ENCODE measurements at places on chromosomes 5 and 9. TPM values are rescaled to one million over a fixed set of nuclear protein-coding genes. Genes with fewer than 3 reads are reported as not detected.

The ZNF454 gene
- not detected for total RNA-seq

The CD14 gene
- total RNA-seq = 1.7 TPM

The GABRA1 gene
- not detected for total RNA-seq

The IFNA21 gene
- total RNA-seq = not detected

The PCDHB16 gene
- total RNA-seq = 0.60 TPM

The ACSL6 gene
- 2.5 TPM for total RNA-seq

The PSD2 gene
- total RNA-seq = not detected

The CCL27 gene
- total RNA-seq = not detected

DNA sequence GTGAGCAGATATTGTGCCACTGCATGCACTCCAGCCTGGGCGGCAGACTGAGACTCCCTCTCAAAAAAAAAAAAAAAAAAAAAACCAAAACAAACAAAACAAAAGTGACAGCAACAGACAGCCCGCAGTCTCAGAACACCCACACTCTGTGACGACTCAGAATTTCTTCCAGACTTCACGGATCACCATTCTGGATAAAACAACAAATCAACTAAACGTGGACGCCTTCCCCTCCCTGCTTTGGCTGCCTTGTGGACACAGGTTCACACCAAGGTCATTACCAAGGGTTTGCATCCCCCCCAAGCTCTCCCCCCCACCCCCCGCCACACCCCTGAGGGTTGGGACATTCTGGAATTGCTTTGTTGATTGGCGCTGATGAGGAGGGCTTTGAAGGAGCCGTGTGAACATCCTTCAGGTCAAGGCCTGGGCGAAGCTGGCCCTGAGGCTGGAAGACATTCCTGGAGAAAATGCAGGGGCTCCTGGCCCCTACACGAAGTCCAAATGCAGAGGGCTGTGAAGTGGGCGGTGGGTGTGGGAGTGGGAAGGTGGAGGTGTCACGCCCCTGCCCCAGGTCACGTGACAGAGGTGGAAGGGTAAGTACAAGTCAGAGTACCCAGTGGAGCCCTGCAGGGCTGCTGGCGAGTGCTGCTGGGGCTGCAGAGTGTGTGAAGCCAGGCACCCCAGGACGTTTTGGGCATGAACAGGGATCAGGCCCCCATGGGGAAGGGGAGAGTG lies 10.1 kb downstream of the LCN10 start:
- H3K36me3 ChIP-seq = no peaks in the 10 kb centered on the region
- H3K27me3 ChIP-seq = no peaks in the 10 kb centered on the region
- H3K4me3 ChIP-seq = no peak overlapping the region
- peaks cover 25% of the 10 kb centered on the region for H3K4me1 ChIP-seq
- no peak overlapping the region for H3K27ac ChIP-seq

- peaks cover 25% of the 10 kb centered on the region for H3K27me3 ChIP-seq
- no peaks in the 10 kb centered on the region for H3K4me1 ChIP-seq
- no peak for DNase-seq
- H3K27ac ChIP-seq = no peak overlapping the region
- H3K4me3 ChIP-seq = no peak overlapping the region
Measured at GRCh38 chr9:38649731-38650363, 29.5 kb upstream of the ANKRD18A start.

- no peak overlapping the region for H3K4me3 ChIP-seq
- H3K27ac ChIP-seq = no peak overlapping the region
- H3K4me1 ChIP-seq = no peaks in the 10 kb centered on the region
- no peaks in the 10 kb centered on the region for H3K27me3 ChIP-seq
Measured at GRCh38 chr9:117678871-117679270, 25.3 kb upstream of the TLR4 start.

DNA sequence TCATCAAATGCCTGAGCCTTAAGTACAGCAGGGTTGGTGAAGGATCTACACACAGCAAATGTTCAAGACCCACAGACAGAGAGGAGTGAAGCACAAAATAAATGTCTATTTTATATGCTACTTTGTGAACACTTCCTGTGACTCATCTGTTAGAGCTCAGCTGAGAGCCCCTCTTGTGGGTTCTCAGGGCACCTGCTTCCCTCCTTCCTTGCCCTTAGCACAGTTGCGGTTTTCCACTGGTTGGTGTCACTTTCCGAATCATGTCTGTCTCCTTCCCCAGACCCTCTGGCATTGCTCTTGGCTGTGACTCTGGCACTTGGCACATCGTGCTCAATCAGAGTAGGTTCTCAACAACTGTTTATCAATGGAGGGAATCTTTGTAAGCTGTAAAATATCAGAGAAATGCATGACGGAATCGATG lies 128.5 kb upstream of the STC2 start:
- H3K4me3 ChIP-seq = no peak overlapping the region
- no peaks in the 10 kb centered on the region for H3K36me3 ChIP-seq
- no peaks in the 10 kb centered on the region for H3K27me3 ChIP-seq
- no peaks in the 10 kb centered on the region for H3K4me1 ChIP-seq
- DNase-seq = no peak

DNA sequence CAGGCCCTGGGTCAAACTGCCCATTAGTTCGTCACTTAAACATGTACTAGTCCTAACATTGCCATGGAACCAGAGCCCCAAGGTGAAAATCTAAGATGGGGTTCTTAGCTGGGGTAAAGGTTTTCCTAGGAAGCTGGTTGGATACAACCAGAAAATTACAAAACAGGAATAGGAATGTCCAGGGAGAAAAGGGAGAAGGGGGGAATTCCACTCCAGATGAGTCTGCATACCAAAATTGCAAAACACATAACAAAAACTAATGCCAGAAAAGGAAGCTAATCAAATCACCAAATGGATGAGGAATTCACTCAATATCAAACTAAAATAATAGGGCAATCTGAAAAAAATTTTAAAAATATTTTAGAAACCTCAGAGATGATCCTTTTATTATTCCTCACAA lies 396.2 kb downstream of the EFNA5 start:
- no peak for DNase-seq
- no peak overlapping the region for H3K4me3 ChIP-seq
- no peaks in the 10 kb centered on the region for H3K27me3 ChIP-seq
- H3K4me1 ChIP-seq = no peaks in the 10 kb centered on the region

DNA sequence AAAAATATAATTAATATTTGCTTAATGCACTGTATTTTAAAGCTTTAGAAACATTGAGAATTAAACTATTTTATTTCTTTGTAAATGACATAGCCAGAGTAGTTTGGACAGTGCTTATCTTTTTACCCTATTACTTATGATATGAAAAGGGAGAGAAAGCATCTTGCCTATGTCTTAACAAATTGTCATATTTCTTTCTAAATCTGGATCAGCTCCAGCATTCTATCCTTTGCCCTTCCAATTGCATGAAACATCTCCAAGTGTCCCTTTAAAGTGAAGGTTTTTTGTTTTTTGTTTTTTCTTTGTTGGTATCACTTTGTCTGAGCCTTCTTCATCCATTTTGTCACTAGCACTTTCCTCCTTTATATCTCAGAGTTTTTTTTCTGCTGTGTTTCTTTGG lies 511.6 kb upstream of the FAM174A start:
- no peaks in the 10 kb centered on the region for H3K36me3 ChIP-seq
- H3K4me1 ChIP-seq = no peaks in the 10 kb centered on the region
- H3K4me3 ChIP-seq = no peak overlapping the region
- no peak for DNase-seq

- no peaks in the 10 kb centered on the region for H3K36me3 ChIP-seq
- H3K4me3 ChIP-seq = no peak overlapping the region
- no peak for DNase-seq
- H3K4me1 ChIP-seq = no peaks in the 10 kb centered on the region
- no peak overlapping the region for H3K27ac ChIP-seq
- no peaks in the 10 kb centered on the region for H3K27me3 ChIP-seq
Measured at GRCh38 chr5:75839547-75839946, 122.3 kb upstream of the POC5 start.

- H3K36me3 ChIP-seq = peaks cover 14% of the 10 kb centered on the region
- no peaks in the 10 kb centered on the region for H3K27me3 ChIP-seq
- H3K4me1 ChIP-seq = peaks cover 34% of the 10 kb centered on the region
- H3K27ac ChIP-seq = peak within 1 kb of the TSS; percentile 72
- H3K4me3 ChIP-seq = peak within 1 kb of the TSS; percentile 94
- DNase-seq = peak; percentile 89
Measured at GRCh38 chr5:154445422-154446194, at the start of gene SAP30L. TSS of gene SAP30L (plus strand) at chr5:154445997. CDS start at chr5:154446605, 608 bp downstream.

DNA sequence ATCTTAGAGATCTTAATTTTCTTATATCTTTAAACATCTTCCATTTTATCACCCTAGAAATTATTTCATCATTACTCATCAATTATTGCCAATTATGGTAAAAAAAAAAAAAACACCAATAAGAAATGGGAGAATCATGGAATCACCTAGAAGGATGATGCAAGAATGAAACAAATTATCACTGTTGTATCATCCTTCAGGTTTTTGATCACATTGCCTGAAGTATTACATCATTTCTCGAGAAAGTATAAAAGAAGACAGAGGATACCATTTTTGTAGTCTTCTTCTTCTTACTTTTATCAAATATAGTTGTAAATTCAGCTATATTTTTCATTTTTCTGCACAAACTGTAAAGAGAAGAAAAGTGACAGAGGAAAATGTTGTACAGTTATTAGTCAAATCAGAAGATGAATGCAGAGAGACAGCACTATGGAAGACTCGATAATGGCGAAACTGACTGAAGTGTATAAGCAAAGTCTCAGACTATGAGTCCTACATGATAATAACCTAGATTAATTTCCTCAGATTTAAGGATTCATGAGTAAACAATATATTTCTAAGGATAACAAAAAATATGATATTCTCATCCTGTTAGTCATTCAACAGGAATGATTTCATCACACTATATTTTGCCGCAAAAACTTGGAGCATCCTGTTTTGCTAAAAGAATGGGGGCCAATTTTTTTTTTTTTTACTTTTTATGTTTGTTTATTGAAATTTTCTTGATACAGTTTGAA lies 5.9 kb upstream of the STC2 start:
- peaks cover 27% of the 10 kb centered on the region for H3K4me1 ChIP-seq
- H3K27me3 ChIP-seq = no peaks in the 10 kb centered on the region
- no peak overlapping the region for H3K4me3 ChIP-seq
- H3K27ac ChIP-seq = no peak overlapping the region

- H3K27ac ChIP-seq = no peak overlapping the region
- no peaks in the 10 kb centered on the region for H3K36me3 ChIP-seq
- no peaks in the 10 kb centered on the region for H3K27me3 ChIP-seq
- no peak for DNase-seq
Measured at GRCh38 chr9:106954558-106954957, 91.6 kb downstream of the ZNF462 start.

GRCh38 chr9:14180960-14181537 lies 132.9 kb downstream of the NFIB start:
- H3K4me3 ChIP-seq = no peak overlapping the region
- peaks cover 16% of the 10 kb centered on the region for H3K4me1 ChIP-seq
- no peaks in the 10 kb centered on the region for H3K27me3 ChIP-seq
- DNase-seq = no peak
- H3K36me3 ChIP-seq = no peaks in the 10 kb centered on the region

DNA sequence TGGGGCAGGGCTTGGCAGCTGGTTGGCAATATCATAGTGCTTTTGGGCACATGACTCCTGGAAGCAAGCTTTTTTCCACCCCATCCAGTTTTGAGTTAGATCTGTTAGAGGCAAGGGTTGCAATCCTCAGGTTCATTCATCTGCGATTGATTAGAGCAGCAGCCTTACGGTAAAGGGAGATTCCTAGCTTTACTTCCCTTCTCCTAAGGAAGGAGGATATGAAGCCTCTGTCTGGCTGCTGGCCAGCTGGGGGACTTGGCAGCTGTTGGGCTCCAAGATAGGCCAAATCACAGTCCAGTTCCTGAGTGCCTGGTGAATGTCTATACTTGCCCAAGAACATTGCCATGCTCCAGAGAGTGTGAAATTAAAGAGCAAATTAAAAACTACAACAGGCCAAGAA lies 113.4 kb upstream of the CCNH start:
- no peaks in the 10 kb centered on the region for H3K4me1 ChIP-seq
- H3K36me3 ChIP-seq = no peaks in the 10 kb centered on the region
- H3K4me3 ChIP-seq = no peak overlapping the region
- H3K27me3 ChIP-seq = no peaks in the 10 kb centered on the region
- no peak for DNase-seq

DNA sequence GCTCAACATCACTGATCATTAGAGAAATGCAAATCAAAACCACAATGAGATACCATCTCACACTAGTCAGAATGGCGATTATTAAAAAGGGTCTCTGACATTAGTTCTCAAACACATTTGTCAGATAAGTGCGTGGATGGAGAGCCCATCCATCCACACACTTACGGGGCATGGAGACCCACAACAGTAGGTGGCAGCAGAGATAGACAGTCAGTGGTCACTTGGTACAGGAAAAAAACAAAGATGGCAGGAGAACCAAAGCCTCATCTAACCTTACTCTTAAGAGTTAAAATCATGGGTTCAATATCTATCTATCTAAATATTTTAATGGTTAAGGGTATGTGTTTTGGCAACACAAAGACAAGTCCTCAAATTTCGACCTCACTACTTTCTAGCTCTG lies 1378.7 kb upstream of the C9orf72 start:
- H3K27me3 ChIP-seq = no peaks in the 10 kb centered on the region
- peak; percentile 4 for DNase-seq
- H3K36me3 ChIP-seq = no peaks in the 10 kb centered on the region
- no peaks in the 10 kb centered on the region for H3K4me1 ChIP-seq
- H3K4me3 ChIP-seq = no peak overlapping the region

DNA sequence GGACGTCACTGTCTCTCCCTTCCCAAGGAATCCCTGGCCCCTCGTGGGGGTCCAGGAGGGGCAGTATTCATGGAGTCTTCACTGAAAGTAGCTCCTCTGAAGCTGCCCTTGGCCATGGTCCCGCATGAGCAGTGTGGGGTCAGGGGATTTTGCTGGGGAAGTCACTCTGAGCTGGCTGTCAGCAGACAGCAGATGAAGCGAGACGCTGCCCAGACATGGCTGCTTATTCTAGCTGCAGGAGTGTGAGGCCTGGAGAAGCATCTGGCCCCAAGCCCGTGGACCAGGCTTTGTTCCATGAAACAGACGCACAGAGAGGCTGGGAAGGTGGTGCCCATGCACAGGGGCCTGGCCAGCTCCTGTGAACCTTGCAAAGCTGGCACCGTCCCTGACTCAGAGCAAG lies 21.5 kb upstream of the ASS1 start:
- peaks cover 23% of the 10 kb centered on the region for H3K4me1 ChIP-seq
- H3K4me3 ChIP-seq = no peak overlapping the region
- H3K36me3 ChIP-seq = no peaks in the 10 kb centered on the region
- no peak for DNase-seq
- H3K27me3 ChIP-seq = peaks cover 3% of the 10 kb centered on the region

GRCh38 chr9:136117916-136118319 lies 757 bp downstream of the TMEM250 start:
- DNase-seq = no peak
- H3K4me3 ChIP-seq = peak overlapping the region; percentile 60
- H3K27ac ChIP-seq = peak overlapping the region; percentile 96
- no peaks in the 10 kb centered on the region for H3K36me3 ChIP-seq
- H3K4me1 ChIP-seq = peaks cover 34% of the 10 kb centered on the region

- no peaks in the 10 kb centered on the region for H3K27me3 ChIP-seq
- no peaks in the 10 kb centered on the region for H3K4me1 ChIP-seq
- DNase-seq = no peak
- no peak overlapping the region for H3K4me3 ChIP-seq
- H3K36me3 ChIP-seq = no peaks in the 10 kb centered on the region
- no peak overlapping the region for H3K27ac ChIP-seq
Measured at GRCh38 chr5:137431051-137431450, 68.1 kb downstream of the SPOCK1 start.

Data from HepG2 (cell line).